Epithelial cell of proximal tubule (primary cell): ENCODE measurements at places on chromosomes 16 and 17. TPM values are rescaled to one million over a fixed set of nuclear protein-coding genes. Genes with fewer than 3 reads are reported as not detected.

GRCh38 chr17:37742116-37742761 lies 2.6 kb downstream of the HNF1B start:
- no peak for DNase-seq

GRCh38 chr16:79390481-79391051 lies 210.0 kb downstream of the MAF start:
- no peak for DNase-seq

DNA sequence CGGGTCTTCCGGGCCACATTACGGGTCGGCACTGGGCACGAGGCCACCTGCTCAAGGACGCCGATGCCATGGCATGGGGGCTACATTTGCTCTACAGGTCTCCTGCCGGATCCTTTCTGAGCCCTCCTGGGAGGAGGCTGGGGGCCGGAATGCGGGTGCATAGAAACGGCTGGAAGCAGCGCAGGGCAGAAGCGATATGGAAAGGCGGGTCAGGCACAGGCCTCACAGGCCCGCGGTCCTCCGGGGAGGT lies 28.4 kb downstream of the AXIN1 start:
- DNase-seq: no peak

DNA sequence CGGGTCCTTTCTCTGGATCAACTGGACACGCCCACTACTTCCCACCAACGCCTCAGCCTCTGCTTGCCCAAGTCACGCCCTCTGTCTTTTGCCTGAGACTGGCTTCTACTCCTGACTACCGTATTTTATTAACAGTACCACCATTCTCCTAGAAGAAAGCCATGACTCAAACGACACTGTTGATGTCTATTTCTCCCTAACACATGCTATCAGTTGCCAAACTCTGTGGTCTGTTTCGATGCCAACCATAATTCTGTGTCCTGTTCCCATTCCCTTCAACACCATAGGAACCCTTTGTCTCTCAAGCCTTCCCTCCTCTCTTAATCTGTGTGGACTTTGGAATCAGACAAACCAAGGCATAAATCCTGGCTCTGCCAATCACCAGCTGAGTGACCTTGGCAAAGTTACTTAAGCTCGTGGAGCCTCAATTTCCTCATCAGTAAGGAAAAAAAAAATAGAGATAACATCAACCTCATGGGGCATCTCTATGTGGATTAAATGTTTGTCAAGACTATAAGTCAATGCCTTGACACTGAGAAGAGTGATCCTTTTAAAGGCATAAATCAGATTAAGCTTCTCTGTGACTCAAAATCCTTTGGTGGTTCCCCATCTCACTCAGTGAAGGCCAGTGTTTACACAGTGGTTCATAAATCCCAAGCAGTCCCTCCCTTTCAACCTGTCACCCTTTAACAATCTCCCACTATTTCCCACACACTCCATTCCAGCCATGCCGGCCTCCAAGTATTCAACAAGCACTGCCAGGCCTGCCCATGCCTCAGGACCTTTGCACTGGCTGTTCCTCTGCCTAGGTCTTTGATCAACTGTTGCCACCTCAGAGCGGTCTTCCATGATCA lies 45.6 kb downstream of the ERN1 start:
- DNase-seq: no peak

DNA sequence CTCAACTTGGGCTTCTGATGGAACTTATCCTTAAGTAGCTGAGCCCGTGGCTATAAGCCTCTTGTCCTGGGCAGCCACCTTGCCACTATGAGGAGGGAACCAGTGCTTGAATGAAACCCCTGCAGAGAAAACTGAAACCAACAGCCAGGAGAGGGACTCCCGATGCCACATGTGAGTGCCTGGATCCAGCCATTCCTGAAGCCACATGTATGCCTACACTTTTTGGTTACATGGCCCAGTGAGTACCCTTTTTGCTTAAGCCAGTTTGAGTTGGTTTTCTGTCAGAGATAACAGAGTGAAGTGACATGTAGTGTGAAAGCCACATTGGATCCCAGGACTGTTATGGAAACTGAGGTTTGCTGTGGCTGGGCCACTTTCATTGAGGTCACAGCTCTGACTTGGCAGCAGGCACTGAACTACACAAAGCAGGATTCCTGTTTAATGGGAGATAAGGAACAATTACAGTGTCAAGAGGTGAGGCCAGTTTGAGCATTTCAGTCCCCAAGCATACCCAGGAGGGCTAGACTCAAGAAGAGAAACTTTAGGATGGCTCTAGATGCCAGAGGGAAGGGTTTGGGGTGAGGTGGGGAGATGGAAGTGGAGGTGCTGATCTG lies 222.2 kb downstream of the PARN start:
- no peak for DNase-seq

DNA sequence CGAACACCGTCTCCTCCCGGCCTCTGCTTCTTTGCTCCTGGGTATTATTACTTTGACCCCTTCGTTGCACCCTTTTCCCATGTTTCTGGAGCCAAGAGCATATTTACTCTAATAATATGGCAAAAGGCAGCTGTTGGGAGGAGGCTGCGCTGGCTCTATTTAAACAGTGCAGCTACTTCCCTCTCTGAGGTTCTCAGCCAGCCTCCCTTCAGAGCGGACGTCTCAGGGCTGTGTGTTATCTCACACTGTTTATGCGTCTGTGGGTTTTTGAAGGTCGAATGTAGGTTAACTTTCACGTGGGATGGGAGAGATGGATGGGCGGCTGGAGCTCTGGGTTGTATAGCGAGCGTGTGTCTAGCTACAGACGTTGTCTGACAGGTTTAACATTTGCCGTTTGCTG lies 45.3 kb downstream of the COX4I1 start:
- no peak for DNase-seq

DNA sequence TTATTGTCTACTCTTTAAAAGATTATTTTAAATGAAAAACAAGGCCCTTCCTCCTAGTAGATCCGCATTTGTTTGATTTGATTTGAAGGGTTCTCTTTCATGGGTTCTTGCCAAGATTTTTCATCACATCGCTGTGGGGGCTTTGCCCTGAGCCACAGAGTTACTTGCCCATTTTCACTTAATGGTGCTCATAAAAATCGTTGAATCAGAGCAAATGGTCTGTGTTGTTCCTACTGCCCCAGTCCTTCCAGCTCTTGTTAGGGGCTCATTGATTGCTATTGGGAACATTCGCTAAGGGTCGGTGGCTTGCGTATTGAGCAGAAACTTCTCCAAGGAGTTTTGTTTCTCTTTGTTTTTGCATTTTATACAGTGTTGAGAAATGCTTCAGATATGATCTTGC lies 1023.4 kb upstream of the CDH8 start:
- DNase-seq: no peak

DNA sequence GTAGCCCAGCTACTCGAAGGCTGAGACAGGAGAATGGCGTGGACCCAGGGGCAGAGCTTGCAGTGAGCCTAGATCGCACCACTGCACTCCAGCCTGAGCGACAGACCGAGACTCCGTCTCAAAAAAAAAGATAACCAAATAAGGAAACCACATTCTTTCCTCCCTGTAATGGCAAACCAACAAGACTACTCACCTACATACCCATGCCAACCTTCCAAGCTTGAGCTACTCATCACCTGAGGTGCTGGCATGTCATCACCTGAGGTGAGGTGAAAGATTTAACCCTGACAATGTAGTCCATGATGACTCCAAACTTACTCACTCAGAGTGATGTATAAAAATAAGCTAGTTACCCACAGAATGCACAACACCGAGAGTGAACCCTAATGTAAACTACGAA lies 85.2 kb downstream of the SMG6 start:
- no peak for DNase-seq

GRCh38 chr16:81655469-81656162 lies 123.5 kb upstream of the PLCG2 start:
- no peak for DNase-seq

DNA sequence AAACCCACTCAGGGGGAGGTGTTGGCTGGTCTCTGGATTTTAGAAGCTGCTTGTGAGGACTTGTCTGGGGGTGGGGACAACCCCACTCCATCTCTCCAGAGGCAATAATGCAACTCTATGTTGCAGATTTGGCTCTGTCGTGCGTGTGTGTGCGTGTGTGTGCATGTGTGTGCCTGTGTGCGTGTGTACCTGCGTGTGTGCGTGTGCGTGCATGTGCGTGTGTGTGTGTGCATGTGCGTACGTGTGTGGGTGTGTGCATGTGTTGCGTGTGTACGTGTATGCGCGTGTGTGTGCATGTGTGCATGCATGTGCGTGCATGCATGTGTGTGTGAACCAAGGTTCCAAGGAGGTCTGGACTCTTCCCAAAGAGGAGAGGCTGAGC lies 120.4 kb upstream of the LHX1 start:
- DNase-seq: no peak

DNA sequence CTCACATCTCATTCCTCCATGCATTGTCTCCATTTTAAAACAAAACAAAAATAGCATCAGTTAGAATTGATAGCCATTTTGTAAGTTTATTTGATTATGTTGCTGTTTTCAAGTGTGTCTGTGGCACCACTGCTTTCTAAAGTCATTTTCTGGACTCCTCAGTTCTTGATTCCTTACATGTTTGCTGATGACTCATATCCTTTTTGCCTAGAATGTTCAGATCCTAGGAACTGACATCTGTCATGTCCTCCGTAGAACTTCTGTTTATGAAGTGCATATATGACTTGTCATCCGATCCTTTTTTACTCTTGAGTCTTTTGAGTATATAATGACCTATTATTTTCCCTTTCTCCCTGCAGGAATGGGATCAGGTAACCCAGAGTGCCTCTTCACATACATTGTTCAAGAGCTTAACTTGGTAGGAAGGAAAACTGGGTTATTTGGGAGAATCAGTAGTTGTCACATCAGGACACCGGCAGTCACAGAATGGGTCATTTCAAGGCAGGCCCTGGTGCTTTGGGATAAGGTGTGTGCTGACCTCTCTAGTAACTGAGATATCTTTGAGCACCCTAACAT lies 69.2 kb downstream of the MAP2K4 start:
- no peak for DNase-seq

DNA sequence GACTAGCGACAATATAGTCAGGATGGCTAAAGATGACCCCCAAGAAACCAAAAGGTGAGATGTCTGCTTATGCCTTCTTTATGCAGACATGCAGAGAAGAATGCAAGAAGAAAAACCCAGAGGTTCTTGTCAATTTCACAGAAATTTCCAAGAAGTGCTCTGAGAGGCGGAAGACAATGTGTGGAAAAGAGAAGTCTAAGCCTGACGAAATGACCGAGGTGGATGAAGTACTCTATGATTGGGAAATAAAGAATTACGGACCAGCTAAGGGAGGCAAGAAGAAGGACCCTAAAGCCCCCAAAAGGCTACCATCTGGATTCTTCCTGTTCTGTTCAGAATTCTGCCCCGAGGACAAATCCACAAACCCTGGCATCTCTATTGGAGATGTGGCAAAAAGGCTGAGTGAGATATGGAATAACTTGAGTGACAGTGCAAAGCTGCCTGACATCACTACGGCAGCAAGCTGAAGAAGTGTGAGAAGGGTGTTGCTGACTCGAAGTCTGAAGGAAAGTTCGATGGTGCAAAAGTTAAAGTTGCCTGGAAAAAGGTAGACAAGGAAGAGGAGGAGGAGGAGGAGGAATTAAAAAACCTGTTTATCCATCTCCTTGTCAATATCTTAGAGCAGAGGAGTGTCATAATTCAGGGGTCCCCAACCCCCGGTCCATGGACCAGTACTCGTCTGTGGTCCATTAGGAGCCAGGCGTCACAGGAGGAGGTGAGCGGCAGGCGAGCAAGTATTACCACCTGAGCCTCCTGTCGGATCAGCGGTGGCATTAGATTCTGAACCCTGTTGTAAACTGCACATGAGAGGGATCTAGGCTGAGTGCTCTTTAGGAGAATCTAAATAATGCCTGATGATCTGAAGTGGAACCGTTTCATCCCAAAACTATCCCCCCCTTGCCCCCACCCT lies 25.1 kb upstream of the ADGRG1 start:
- DNase-seq: no peak

- no peak for DNase-seq
Observed at GRCh38 chr16:83720213-83720612, 87.6 kb upstream of the HSBP1 start.

GRCh38 chr16:46859719-46860152 lies 24.4 kb upstream of the GPT2 start:
- peak; percentile 66 for DNase-seq

- no peak for DNase-seq
Observed at GRCh38 chr17:64056269-64057005, 36.0 kb upstream of the ICAM2 start.

DNA sequence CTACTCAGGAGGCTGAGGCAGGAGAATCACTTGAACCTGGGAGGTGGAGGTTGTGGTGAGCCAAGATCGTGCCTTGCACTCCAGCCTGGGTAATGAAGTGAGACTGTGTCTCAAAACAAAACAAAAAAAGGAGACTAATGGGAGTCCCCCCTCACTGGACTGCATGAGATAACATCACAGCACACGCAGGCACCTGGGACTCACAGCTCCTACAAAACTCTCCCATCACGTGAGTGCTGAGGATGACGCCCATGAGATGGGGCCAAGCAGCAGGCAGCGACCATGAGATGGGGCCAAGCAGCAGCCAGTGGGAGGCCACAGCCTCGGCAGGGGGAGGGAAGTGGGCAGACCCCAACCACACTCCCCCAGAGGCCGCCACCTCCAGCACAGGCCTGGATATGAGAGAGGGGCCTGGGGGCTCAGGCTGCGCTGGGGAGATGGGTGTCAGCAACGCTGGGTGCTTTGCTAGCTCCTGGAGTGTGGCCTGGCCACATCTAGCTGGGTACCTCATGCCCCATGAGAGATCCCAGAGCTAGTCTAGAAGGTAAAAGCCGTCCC lies 15.4 kb downstream of the DNAAF8 start:
- DNase-seq: no peak

GRCh38 chr17:41178341-41178740 lies 320 bp upstream of the KRTAP4-2 start:
- peak; percentile 63 for DNase-seq

DNA sequence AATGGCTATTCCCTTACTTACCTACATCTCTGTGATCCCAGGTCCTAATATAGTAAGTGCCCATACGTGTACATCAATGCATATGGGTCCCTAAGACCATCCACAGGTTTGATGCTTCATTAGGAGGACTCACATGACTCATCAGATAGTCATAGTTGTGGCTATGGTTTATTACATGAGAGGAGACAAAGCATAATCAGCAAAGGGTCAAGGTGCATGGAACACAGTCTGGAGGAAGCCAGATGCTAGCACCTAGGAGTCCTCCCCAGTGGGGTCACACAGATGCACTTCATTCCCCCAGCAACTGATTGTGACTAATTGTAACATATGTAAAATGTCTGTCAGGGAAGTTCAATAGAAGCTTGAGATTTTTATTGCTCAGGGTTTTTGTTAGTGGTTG lies 42.8 kb downstream of the PHKB start:
- no peak for DNase-seq

- DNase-seq: no peak
Observed at GRCh38 chr17:40157973-40158372, 17.6 kb downstream of the CASC3 start.

The ALDOC gene
- total RNA-seq: 25.4 and 100.0 TPM in 2 replicates

The STX8 gene
- total RNA-seq: 57.8 and 69.5 TPM in 2 replicates

The SCIMP gene
- not detected in 2 replicates for total RNA-seq

The COPZ2 gene
- total RNA-seq: 2.6 and 8.0 TPM in 2 replicates

The HSD11B2 gene
- total RNA-seq: 1.2 and 2.2 TPM in 2 replicates

The FBXO47 gene
- not detected in 2 replicates for total RNA-seq

The ESRP2 gene
- 25.5 and 26.7 TPM in 2 replicates for total RNA-seq

The SLC12A3 gene
- total RNA-seq: not detected in 2 replicates

The EVI2A gene
- 0.29 TPM in 1 of 2 replicates, not detected in the other for total RNA-seq

The MMP25 gene
- under 0.01 and 0.52 TPM in 2 replicates for total RNA-seq

The UNC13D gene
- 9.2 and 17.8 TPM in 2 replicates for total RNA-seq

The CACNG5 gene
- not detected in 2 replicates for total RNA-seq

The ADAD2 gene
- not detected in 2 replicates for total RNA-seq

The DVL2 gene
- 46.5 and 68.0 TPM in 2 replicates for total RNA-seq
